GM12878 (cell line): ENCODE measurements at places on chromosomes 16 and 17. TPM values are rescaled to one million over a fixed set of nuclear protein-coding genes. Genes with fewer than 3 reads are reported as not detected.

COX11 gene
- 50.0 and 52.0 TPM in 2 replicates for total RNA-seq

GRCh38 chr16:57372372-57373116 lies at the start of gene CX3CL1:
Gene CX3CL1 (plus strand): TSS chr16:57372490. CDS start chr16:57372569, 79 bp downstream.
- no peaks in the 10 kb centered on the region for H3K36me3 ChIP-seq
- no peaks in the 10 kb centered on the region for H3K27me3 ChIP-seq
- H3K4me1 ChIP-seq: peaks cover 14% of the 10 kb centered on the region
- DNase-seq: no peak
- H3K27ac ChIP-seq: no peak within 1 kb of the TSS

DNA sequence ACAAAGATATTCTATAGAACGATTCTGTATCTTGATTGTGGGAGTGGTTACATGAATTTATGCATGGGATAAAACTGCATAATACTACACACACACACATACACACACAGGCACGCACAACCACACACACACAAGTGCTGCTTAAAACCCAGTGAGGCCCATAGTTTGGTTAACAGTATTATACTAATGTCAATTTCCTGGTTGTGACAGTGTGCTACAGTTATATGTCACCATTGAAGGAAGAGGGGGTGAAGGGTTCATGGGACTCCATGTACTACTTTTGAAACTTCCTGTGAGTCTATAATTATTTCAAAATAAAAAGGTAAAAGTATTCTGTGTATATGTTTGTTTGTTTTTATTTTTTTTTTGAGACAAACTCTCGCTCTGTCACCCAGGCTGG lies 8.1 kb downstream of the ZC3H7A start:
- H3K27ac ChIP-seq: no peak overlapping the region
- H3K36me3 ChIP-seq: peaks cover 4% of the 10 kb centered on the region; the same call in 1 of the 2 replicates
- H3K27me3 ChIP-seq: no peaks in the 10 kb centered on the region
- DNase-seq: no peak
- no peak overlapping the region for H3K4me3 ChIP-seq

DNA sequence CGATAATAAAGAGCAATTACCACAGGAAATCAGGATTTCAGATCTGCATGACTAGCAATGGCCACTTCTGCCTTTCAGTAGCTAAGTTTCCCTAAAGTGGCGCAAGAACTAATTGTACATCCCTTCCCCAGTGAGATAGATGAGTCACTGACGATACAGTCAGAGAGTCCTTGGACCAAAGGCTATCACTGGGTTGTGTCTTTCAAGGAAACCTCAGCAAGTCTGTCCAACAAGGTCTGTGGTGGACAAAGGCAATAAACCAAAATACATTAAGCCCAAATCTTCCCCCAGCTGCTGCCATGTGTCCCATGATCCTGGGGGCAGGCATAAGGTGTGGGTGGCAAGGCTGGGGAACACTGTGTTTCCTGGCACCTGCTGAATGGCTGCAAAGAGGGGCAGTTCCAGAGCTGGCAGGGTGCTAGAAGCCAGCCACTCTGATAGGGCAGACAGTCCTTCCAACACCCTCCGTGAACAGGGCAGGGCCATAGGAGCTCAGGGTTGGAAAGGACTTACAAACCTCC lies 20.5 kb upstream of the MTMR4 start:
- no peaks in the 10 kb centered on the region for H3K4me1 ChIP-seq
- no peaks in the 10 kb centered on the region for H3K36me3 ChIP-seq
- peaks cover 4% of the 10 kb centered on the region for H3K27me3 ChIP-seq
- H3K27ac ChIP-seq: no peak overlapping the region

DNA sequence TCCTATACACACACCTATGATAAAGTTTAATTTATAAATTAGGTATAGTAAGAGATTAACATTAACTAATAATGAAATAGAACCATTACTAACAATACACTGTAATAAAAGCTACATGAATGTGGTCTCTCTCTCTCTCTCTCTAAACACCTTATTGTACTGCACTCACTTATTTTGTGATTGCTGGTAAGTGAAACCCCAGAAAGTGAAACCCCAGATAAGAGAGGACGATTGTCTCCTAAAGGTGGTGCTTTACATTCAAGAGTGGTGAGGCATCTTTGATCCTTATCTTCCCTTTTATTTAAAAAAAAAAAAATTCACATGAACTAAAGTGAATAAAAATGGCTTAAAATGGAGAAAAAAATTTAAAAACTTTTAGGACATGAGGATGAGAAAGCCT lies 80.1 kb upstream of the TRAP1 start:
- no peak for DNase-seq
- no peaks in the 10 kb centered on the region for H3K27me3 ChIP-seq
- H3K4me3 ChIP-seq: peak overlapping the region; percentile 47

GRCh38 chr17:74960570-74961342 lies 11.8 kb downstream of the HID1 start:
- H3K27me3 ChIP-seq: no peaks in the 10 kb centered on the region
- H3K36me3 ChIP-seq: no peaks in the 10 kb centered on the region
- no peak for DNase-seq
- no peak overlapping the region for H3K27ac ChIP-seq

- H3K27me3 ChIP-seq: no peaks in the 10 kb centered on the region; the same call in 1 of the 2 replicates
- H3K4me3 ChIP-seq: no peak overlapping the region
- no peak overlapping the region for H3K27ac ChIP-seq
- DNase-seq: no peak
- no peaks in the 10 kb centered on the region for H3K36me3 ChIP-seq
These were observed 6.8 kb downstream of the SLC6A2 start for GRCh38 chr16:55662644-55663031.

DNA sequence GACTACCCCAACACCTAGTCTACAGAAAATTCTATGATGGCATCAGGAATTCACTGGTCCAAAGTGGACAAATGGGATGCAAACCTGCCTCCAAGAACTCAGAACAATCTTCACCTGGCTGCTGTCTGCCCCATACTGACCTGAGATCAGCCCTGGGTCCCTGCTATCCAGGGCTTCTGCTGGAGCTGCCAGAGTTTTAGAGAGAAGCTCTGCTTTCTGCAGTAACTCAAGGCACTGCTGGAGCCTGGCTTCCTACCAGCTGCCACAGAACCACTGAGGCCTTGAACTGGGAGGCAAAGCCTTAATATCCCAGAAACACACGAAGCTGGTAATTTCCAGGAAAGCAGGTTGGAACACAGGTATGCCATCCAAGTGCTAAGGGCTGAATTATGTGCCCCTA lies 7.5 kb downstream of the TMEM170A start:
- H3K27ac ChIP-seq: no peak overlapping the region
- H3K36me3 ChIP-seq: no peaks in the 10 kb centered on the region; the same call in 1 of the 2 replicates
- peaks cover under 1% of the 10 kb centered on the region for H3K4me1 ChIP-seq
- H3K27me3 ChIP-seq: no peaks in the 10 kb centered on the region
- H3K4me3 ChIP-seq: no peak overlapping the region

DNA sequence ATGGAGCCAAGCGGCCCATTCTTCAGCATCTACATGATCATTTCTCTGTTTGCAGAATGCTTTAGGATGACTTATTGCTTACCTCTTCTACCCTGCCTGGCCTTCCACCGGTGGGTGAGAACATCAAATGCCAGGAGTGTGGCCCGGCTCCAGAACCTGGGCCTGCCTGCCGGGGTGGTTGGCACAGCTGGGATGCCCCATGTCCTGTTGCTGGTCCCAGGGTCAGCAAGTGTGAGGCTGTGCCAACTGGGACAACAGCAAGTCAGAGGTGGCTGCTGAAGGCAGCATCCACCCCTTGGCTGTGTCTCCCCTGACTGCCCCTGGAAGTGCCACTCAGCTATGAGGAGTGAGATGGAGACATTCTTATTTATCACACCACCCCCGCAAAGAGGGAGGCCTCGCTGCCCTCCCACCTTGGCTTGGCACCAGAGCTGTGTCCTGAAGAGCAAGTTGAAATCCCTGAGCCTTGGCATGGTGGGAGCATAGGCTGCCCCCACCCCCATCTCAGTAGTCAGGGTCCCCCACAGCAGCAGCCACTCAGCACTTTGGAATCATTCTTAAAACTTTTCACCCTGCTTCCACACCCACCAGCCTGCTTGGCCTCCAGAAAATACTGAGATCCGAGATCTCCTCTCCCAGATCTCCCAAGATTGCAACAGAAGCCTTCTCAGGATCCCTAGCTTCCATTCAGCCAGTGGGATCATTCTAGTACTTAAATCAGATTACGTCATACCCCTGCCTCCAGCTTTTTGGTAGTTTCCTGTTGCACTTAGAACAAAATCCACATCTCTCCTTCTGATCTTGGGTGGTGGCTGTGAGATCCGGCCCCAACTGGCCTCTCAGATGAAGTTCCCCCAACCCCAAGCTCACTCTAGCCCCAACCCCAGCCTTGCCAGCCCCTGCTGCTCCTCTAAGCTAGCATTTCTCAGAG lies 127.5 kb downstream of the SOCS1 start:
- H3K4me3 ChIP-seq: no peak overlapping the region
- no peaks in the 10 kb centered on the region for H3K27me3 ChIP-seq
- H3K27ac ChIP-seq: no peak overlapping the region
- DNase-seq: no peak
- peaks cover 20% of the 10 kb centered on the region for H3K36me3 ChIP-seq

GRCh38 chr17:64418506-64419339 lies 28.1 kb upstream of the PECAM1 start:
- no peak overlapping the region for H3K4me3 ChIP-seq
- no peaks in the 10 kb centered on the region for H3K36me3 ChIP-seq
- no peak overlapping the region for H3K27ac ChIP-seq
- DNase-seq: no peak
- peaks cover 3% of the 10 kb centered on the region for H3K4me1 ChIP-seq

DNA sequence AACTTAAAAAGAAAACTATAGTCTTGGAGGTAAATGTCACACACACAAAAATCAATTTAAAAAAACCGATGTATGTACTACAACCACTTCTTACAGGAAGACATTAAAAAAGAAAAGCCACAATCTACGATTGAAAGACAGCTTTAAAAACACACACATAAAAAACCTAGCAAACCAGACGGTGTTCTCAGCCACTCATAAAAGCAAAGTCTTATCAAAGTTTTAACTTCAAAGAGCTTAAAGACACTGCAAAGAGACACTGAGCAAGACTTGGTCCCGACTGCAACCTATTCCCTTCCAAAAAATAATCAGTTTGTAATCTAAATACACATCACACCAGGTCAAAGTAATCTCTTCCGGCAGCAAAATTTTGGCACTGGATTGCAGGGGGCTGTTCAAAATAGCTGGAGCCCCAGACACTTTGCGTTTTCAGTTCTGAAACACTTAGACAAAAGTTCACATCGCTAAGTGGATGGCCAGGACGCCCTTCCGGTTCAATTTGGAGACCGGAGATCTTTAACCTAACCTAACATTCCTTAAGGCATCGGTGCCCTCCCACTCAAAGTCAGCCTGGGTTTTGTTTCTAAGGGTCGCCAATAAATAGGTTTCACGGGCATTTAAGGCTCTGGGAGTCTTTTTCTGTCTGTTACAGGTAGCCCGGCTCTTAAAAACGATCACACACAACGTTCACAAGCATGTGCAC lies 2.6 kb downstream of the ZCCHC14 start:
- peaks cover 5% of the 10 kb centered on the region for H3K27me3 ChIP-seq
- no peaks in the 10 kb centered on the region for H3K36me3 ChIP-seq
- H3K27ac ChIP-seq: no peak overlapping the region
- H3K4me3 ChIP-seq: no peak overlapping the region
- no peaks in the 10 kb centered on the region for H3K4me1 ChIP-seq
- DNase-seq: no peak
